ENCODE measurements at places on chromosomes 13 and 19.

DNA sequence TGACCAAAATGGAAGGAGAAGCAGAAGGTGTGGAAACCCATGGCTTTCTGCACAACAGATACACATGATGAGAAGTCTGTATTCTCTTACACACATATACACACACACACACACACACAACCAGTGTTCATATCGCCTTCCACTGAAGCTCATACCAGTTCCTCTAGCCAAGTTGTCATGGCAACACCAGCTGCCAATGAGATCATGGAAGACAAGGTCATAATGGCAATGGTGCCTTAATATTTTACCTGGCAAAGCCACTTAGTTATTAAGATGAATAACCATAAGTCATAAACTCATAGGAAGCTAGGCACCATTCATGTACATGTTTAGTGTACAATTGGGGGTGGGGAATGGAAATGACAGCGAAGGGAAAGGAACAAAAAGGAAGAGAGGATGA, 2.6 kb upstream of the DHRS12 start:
- DNase-seq: peak; percentile 62

- peak; percentile 75 for DNase-seq
These were observed at the start of gene FLT1 for GRCh38 chr13:28494778-28495537. Gene FLT1 (minus strand): TSS chr13:28495128. CDS start chr13:28494843, 285 bp downstream.

- DNase-seq: no peak
These were observed 7.6 kb upstream of the IPO5 start for GRCh38 chr13:97945792-97946419.

- DNase-seq: no peak
These were observed 318.4 kb downstream of the DCLK1 start for GRCh38 chr13:35812736-35813135.

DNA sequence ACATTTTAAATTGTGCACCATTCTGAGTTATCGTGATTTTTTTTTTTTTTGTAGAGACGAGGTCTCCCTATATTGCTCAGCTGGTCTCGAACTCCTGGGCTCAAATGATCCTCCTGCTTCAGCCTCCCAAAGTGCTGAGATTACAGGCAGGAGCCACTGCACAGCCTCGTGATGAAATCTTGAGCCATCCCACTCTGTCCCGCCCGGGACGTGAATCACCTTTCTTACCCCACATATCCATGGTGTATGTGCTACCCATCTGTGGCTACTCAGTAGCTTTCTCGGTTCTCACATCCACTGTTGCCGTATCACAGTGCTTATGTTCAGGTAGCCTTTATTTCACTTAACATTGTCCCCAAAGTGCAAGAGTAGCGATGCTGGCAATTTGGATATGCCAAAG, 26.5 kb downstream of the PAK4 start:
- no peak for DNase-seq

DNA sequence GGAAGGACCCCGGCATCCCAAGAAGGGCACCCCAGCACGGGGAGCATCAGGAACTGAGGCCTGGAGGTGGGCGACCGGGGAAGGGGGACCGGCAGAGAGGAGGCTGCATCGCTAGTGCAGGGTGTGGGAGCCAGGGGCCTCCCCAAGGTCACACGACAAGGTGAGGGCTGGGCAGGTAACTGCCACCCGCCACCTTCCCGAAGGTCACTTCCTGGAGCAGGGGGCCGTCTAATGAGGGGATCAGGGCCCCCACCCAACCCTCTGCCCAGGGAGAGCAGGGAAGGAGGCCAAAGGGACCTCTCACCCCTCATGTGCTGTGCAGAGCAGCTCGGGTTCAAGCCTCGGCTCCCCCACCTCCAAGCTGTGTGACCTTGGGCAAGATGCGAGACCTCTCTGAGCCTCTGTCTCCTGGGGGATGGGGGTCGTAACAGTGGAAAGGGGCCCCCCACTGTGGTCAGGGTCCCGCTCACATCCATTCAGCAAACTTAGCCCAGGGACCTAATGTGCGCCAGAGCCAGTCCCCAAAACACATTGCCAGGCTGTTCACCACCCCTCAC, 6.0 kb downstream of the ZBTB7A start:
- DNase-seq: no peak

DNA sequence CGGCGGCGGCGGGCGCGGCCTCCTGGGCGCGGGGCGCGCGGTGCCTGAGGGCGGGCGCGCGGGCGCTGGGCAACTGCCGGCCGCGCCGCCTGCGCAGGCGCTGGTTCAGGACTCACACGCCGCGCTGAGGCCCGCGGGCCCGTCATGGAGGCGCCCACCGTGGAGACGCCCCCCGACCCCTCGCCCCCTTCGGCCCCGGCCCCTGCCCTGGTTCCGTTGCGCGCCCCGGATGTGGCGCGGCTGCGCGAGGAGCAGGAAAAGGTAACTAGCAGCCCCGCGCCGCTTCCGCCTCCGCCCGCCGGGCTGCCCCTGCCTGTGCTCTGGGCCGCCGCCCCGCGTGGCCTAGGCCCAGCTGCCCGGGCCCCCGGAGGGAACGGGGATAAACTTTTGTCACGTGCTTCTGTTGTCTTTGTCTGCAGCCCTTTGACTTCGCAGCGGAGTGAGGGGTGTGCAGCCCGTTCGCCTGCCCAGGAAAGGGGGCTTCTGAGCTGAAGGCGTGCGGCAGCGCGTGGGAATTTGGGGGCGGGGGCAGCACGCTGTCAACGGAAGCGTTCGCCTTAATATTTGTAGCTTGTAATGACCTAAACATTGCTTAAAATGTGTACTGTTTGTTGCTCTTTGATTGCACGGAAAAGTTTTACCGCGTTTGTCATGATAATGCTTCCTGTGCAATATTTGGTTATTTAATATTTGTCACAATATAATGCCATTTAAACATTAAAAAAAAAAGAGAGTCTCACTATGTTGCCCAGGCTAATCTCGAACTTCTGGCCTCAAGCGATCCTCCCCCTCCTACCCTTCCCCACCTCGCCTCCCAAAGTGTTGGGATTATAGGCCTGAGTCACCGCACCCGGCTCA, 594 bp downstream of the URI1 start:
- peak; percentile 83 for DNase-seq

- no peak for DNase-seq
These were observed 119.4 kb downstream of the SLC7A1 start for GRCh38 chr13:29476046-29476445.

- DNase-seq: no peak
These were observed 617.2 kb downstream of the PCDH9 start for GRCh38 chr13:66612983-66613382.

DNA sequence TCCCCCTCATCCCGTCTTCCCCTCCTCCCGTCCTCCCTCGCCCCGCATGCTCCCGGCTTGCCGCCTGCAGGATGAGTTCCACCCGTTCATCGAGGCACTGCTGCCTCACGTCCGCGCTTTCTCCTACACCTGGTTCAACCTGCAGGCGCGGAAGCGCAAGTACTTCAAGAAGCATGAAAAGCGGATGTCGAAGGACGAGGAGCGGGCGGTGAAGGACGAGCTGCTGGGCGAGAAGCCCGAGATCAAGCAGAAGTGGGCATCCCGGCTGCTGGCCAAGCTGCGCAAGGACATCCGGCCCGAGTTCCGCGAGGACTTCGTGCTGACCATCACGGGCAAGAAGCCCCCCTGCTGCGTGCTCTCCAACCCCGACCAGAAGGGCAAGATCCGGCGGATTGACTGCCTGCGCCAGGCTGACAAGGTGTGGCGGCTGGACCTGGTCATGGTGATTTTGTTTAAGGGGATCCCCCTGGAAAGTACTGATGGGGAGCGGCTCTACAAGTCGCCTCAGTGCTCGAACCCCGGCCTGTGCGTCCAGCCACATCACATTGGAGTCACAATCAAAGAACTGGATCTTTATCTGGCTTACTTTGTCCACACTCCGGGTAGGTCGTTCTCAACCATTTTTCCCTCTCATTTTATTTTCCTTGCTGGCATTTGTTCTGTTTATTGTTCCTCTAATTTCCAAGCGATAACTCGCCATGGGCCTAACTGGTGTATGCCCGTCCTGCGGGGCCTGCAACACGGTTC, 29.8 kb downstream of the NFIX start:
- peak; percentile 59 for DNase-seq

DNA sequence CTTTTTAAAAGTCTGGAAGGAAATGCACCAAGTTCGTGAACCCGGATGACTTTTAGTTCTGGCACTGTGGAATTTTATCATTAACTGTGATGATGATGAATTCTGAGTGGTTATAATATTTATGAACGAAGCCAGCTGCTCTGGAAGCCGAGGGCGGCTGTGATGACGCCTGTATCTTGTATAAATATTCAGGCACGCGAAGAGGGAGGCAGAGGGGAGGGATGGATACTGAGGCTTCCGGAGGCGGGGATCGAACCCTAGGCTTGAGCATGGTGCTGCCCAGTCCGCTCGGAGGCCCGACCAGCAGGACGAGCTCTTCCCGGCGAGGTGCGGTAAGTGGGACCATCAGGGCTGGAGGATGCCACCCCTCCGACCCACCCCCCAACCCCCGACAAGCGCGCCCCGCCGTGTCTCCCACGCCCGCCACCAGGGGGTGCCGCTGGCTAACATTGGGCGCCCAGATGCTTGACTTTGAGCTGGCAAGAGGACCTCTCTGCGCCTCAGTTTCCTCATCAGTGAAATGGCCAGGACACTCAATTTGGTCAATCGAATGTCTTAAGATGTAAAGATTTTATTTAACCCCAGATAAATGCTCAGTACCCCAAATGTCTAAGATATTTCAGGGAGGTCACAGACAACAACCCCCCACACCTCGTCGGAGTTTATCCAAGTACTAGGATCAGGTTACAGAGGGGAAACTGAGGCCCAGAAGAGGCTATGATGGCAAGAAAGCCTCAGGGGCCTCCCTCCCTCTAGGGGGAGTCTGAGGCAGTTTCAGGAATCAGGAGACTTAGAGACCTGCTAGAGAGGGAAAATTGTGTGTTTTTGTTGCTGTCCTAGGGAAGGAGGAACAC, 4.5 kb upstream of the RAB3A start:
- peak; percentile 37 for DNase-seq

DNA sequence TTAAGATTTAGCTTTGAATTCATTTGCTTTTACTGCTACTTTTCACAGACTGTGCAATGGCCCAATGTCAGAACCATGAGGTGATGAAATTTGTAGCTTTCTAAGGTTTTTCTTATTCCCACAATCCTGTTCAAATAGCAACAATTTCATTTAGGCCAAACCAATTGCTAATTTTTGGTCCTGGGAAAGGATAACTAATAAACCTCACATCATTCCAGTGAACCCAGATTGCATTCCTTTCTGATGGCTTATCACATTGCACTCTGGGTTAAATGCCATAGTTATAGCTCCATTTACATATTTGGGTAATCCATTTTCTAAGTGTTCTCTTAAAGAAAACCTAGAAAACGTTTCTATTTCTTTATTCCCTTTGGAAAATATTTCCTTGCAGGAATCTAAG, 22.9 kb upstream of the POMP start:
- DNase-seq: no peak

- DNase-seq: no peak
These were observed 4.0 kb downstream of the KLK7 start for GRCh38 chr19:50979758-50980157.

GRCh38 chr13:51865838-51866237, 4.1 kb downstream of the CCDC70 start:
- no peak for DNase-seq

DNA sequence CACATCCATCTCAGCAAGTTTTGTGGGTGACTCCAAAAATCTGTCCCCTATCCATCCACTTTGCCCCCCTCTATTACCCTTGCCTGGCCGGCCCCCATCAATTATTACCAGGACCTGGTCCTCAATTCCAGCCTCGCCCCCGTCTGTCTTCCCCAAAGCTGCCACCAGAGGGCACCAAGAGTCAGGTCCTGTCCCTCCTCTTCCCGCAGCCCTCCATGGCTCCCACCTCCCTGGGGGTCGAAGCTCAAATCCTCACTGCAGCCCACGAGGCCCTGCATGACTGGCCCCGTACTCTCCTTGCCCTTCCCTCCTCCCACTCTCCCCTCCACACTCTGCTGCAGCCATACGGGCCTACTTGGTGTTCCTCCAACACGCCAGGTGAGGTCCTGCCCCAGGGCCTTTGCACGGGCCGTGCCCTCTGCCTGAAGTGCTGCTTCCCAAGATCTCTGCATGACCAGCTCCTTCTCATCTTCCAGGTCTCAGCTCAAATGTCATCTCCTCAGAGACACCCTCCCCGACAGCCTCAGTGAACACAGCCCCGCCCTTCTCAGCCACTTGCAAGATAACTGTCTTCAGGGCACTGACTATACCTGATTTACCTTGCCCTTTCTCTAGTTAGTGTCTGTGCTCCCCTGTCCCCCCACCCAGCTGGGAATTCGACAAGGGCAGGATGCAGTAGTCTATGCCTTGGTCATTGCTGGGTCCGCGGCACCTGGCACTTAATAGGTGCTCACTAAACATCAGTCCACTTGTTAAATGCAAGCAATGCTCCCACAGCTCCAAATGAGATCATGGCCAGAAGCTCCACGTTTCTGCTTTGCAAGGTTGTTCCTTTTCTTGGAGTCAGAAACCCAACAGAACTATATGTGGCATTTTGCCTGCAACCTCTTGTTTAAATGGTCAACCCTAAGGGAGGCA, 16.8 kb upstream of the SEMA6B start:
- peak; percentile 80 for DNase-seq

- no peak for DNase-seq
These were observed 48.6 kb upstream of the POSTN start for GRCh38 chr13:37647031-37647650.

GRCh38 chr13:78103936-78104335, 185.3 kb upstream of the EDNRB start:
- DNase-seq: no peak

- DNase-seq: no peak
These were observed 48.9 kb upstream of the CEACAM21 start for GRCh38 chr19:41527089-41527488.

DNA sequence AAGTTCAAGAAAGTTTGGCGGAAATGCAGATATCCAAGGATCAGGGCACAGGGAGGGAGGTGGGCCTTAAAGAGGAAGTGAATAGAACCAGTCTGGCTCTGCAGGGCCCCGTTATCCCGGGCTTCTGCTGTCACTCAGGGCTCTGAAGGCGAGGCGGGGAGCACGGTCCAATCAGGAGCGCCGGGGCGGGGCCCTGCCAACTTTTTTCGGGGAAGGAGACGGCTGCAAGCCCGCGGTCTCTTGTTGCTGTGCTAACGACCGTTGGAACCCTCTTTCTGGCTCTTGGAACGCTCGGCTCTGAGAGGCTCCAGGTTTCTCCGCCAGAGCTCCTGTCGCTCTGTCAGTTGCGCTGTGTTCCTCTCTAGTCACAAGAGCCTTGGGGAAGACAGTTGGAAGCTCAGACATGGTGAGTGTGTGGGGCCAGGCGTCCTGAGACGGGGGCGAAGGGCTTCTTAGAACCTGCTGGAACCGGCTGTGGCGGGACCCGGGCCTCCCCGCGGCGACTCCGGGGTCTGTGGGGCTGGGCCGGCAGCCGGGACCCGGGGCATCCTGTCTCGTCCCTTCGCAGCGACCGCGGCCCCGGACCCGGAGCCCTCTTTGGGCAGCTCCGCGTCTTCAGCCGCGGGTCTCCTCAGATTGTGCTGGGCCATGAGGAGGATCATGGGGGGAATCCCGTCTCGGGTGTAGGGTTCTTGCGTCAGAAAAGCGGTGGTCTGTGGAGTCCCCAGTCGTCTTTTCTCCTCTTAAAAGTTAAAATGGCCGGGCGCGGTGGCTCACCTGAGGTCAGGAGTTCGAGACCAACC, 27.7 kb downstream of the ZNF844 start:
- peak; percentile 96 for DNase-seq
